Bone marrow (tissue), 2 donors: ENCODE measurements at places on chromosomes 16 and 17.

- no peak for DNase-seq
Measured at GRCh38 chr16:47370536-47370935, 90.3 kb downstream of the ITFG1 start.

DNA sequence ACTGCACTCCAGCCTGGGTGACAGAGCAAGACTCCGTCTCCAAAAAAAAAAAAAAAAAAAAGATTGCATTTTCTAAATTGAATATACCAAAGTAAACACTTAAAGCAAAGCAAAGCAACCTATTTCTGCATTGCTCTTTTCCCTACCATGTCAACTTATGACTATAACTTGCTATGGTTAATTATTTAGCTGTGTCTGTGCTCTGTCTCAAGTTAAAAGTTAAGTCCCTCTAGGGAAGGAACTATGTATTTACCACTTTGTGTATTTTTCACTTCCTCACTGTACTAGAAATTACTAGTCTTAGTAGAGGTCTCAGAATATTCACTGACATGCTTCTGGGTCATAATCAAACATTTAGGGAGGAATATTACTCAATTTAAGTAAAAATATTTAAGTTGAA, 711.7 kb upstream of the SOX9 start:
- DNase-seq, result no peak

DNA sequence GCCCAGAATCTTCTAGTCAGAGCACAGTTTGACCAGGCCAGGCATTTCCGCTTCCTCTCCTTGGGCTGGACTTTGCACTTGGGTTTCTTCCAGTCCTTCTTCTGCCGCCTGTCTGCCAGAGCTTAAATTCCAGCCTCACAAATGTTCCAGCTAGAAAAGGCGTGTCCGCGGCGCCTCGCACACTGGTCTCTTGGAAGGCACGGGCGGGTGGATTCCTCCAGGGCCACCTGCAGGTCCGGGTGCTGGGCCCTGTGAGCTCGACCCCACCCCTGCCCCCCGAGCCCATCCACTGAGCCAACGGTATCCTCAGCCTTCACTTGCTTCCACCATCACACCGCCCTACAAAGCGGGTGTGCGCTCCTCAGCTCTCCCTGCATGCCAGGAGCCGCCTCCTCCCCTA, 2026.5 kb downstream of the TP53TG3F start:
- DNase-seq, result no peak

DNA sequence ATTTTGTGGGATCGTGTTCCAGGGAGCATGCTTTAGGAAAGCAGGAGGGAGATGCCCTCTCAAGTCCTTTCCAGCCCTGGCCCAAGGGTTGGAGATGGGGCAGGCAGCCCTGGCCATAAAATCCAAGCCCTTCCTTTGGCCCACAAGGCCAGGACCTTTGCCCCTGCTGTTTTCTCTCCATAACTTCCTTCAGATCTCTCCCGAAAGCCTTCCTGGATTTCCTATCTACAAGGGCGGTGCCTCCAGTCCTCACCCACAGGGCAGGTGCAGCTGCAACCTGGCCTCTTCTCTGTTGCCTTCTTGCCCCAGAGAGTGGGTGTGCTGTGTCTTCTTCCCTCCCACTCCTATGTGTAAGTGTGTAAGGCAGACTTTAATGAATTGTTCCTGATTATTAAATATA, 8.5 kb upstream of the PDP2 start:
- no peak for DNase-seq

DNA sequence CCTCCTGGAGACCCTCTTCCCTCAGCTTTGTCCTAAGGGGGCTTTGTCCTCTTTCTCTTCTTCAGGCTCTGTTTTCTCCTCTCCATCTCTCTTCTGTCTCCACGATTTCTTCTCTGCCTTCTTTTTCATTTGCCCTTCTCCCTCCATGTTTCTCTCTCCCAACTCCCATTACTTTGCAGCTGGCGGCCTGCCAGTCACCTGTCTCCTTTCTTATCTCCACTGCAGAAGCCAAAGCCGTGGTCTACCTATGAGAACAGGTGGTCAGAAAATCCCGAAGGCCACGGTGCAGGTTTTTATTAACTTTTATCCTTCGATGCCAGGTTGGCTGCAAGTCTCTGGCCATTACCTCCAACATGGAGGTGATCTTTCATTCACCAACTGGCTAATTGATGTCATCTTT, 45.1 kb downstream of the FZD2 start:
- DNase-seq, result no peak

DNA sequence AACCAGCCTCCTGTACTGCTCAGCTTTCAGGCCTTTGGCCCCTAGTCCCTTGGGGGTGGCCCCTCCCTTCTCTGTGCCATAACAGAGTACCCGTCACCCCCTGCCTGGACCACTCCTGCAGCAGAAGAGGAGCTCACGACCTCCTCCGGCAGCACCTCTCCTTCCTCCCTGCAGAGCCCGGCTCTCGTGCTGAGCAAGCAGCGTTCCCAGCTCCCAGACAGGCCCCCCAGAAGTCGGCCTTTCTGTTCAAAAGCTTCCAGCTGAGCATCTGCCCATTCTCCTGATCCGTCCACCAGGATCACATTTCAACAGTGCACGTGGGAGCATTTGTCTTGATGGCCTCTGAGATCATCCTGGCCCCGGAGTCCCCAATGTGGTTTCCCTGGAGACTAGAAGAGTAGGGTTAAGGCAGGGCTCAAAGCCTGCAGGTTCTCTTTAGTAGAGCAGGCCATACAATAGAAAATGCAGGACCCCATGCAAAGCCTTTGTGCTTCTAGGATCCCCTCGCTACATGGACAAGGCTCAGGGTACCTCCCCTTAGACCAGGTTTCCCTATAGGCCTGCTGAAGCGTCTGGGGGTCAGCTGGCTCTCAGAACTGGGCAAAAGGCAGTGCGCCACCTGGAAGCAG, 35.6 kb downstream of the NLRC3 start:
- DNase-seq, result no peak

GRCh38 chr16:60166111-60166510, 1432.0 kb upstream of the GOT2 start:
- no peak for DNase-seq

GRCh38 chr16:19185510-19185851, 17.4 kb downstream of the SYT17 start:
- no peak for DNase-seq

DNA sequence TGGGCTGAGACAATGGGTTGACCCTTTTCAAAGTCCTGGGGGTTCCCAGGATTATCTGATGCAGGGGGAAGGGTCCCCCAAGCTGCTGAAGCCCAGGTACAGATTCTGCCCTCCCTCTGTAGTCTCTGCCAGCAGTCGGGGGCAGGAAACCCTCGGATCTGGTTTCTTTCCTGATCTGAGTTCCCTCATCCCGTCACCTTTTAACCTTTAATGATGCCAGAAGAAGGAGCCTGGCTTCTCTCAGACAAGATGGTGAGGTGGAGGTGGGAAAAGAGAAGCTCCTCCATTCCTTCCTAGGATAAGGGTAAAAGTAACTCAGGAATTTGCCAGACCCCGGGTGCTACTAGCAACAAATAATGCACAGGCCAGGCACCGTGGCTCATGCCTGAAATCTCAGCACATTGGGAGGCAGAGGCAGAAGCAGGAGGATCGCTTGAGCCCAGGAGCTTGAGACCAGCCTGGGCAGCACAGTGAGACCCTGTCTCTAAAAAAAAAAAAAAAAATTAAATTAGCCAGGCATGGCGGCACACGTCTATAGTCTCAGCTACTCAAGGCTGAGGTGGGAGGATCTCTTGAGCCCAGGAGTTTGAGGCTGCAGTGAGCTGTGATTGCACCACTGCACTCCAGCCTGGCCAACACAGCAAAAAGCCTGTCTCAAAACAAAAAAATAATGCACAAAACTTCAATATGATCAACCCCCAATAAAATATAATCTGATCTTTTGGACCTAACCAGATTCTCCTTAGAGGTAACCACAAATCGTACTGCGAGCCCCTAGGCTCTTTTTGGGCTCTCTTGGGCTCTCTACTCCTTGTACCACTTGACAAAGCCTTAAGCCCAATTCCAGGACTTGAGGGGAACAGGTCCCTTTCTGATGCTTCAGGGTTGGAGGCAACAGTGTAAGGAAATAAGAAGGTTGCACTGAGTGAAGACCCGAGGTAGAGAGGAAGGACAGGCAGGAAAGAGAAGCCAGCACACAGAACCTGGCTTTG, 5.7 kb downstream of the CDC42EP4 start:
- no peak for DNase-seq

GRCh38 chr16:89476811-89477261, 13.5 kb downstream of the ANKRD11 start:
- DNase-seq, result no peak

DNA sequence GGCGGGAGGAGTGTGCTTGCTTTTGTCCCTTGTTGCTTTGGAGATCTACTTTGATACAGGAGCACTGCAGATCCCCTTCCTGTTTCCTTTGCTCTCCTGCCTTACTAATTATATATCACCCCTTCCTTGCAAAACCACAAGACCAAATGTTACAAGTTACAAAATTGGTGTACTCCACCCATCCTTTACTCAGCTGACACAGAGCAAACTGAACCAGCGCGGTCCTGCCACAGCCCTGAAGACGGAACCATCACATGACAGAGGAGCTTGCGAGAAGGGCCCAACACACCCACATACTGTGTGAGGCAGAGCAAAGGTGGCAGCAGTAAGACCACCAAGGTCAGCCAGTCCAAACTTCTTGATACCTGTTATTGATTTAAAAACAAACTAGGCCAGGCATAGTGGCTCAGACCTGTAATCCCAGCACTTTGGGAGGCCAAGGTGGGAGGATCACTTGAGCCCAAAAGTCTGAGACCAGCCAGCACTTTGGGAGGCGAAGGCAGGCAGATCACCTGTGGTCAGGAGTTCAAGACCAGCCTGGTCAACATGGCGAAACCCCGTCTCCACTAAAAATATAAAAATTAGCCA, 33.2 kb downstream of the CYTH1 start:
- DNase-seq, result no peak

- DNase-seq, result no peak
Measured at GRCh38 chr16:9844361-9844760, 337.9 kb downstream of the GRIN2A start.

- no peak for DNase-seq
Measured at GRCh38 chr17:70968302-70968701, 799.0 kb downstream of the KCNJ2 start.

GRCh38 chr16:414395-415169, 10.9 kb upstream of the RAB11FIP3 start:
- DNase-seq, result no peak

GRCh38 chr17:50640686-50641351, 6.1 kb downstream of the ABCC3 start:
- no peak for DNase-seq

DNA sequence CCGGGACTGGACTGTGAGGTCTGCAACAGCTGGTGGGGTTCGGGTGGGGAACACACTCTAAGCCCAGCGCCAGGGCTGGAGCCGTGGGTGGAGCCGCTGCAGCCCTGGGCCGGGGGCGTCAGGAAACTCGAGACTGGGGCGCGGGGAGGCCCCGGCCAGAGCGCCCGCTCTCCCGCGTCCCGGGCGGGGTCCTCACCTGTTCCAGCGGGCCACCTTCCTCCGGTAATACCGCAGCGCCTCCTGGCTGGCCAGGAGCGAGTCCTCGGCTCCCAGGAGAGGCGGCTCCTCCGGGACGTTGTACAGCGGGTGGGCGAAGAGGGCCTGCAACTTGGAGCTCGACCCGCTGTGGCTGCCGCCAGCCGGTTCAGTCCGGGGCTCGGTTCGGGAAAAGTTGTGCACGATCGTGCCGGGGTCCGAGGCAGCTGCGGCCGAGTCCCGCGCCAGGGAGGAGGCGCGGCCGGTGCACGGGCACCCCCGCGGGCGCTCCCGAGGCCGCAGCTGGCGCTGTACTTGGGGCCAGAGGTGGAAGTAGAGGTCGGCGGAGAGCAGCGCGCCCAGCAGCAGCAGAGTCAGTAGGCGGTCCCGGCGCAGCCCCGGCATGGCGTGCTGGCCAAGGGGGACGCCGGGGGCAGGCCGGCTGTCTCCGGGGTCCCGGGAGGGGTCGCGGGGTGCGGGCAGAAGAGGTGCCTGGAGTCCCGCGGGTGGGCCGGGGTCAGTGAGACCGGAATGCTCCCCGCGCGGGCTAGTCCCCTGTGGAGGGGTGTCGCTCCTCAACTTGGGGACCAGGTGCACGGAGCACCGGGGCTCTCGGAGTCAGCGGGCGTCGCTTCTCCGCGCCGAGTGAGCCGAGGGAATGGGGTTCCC, 868 bp downstream of the FAM20A start:
- peak; percentile 29 for DNase-seq

GRCh38 chr17:56110463-56111135, 42.7 kb upstream of the ANKFN1 start:
- DNase-seq, result no peak

GRCh38 chr17:58760248-58760647, 4.6 kb downstream of the PPM1E start:
- no peak for DNase-seq

DNA sequence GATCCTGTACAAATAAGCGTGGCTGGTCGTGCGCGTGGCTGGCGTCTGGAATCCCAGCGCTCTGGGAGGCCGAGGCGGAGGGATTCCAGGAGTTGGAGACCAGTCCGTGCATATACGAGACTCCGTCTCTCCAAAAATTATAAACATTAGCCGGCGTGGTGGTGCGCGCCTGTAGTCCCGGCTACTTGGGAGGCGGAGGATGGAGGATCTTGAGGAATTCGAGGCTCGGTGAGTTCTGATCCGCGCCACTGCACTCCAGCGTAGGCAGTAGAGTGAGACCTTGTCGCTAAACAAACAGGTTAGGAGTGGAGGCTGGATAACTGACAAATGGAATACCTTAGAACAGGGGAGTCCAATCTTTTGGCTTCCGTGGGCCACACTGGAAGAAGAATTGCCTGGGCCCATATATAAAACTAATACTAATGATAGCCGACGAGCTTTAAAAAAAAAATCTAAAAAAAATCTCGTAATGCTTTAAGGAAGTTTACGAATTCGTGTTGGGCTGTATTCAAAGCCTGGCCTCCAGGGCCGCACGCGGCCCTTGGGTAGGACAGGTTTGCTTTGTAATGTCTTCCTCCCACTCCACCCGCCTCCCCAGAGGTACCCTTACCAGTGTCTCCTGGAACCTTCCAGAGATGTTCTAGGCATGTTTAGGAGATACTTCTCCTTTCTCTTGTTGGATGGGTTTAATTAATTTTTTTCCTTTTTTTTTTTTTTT, 909 bp upstream of the RSL1D1 start:
- DNase-seq, result no peak

DNA sequence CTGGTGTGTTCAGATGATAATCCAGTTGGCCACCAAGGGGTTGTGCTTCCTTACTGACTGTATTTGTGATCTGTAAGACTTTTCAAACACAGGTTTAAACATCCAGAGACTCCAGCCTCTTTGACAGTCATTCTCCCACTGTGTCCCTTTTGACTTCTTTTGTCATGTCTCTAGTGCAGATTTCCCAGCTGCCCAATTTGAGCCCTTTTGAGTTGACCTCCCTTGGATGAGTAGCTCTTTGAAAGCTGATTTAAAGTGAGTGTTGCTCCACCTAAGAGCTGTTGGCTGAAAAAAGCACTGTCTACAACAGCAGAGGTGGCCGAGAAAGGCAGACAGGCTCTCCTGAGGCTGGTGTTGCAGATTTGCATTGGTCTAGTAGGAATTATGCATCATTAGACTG, 188.4 kb upstream of the TBX2 start:
- DNase-seq, result no peak

- no peak for DNase-seq
Measured at GRCh38 chr17:70775679-70776078, 606.3 kb downstream of the KCNJ2 start.
